Retinal pigment epithelial cell (primary cell): ENCODE measurements at places on chromosomes 1 and 21.

GRCh38 chr1:154568157-154568815, 708 bp downstream of the CHRNB2 start:
- DNase-seq: no peak

GRCh38 chr1:93997756-93998155, 88.5 kb upstream of the GCLM start:
- DNase-seq: no peak

DNA sequence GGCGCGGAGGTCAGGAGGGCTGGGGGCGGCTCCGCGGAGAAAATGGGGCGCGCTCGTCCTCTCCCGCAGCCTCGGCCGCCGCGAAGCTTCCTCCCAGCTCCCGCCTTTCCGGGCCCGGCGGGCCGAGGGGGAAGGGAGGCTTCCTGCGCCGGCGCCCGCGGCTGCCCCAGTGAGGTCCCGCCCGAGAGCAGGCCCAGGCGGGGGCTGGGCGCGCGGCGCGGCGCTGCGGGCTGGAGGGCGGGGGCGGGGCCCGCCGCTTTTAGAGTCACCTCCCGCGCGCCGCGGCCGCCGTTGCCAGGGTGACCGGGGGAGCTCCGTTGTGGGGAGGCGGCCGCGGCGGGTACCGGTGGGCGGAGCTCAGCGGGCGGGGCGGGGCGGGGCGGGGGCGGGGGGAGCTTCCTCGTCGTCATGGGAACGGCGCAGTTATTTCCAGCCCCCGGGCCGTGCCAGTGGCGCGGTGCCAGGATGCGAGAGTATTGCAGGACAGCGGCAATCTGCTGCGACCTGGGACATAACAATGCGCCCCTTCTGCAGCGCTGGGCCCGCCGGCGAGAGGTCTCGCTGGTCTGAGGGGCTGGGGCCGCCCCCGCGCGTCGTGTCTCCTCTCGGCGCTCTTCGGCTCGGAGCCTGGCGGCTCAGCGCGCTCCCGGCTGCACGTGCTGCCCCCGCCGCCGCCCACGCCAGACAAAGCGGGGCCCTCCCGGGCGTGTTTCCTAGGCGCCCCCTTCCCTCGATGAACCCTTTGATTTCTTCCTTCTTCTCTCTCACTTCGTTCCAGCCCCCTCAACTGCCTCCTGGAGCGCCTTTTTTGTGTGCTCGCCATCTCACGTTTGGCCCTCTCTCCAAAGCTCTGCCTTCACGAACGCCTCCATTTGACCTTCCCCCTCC, 16.9 kb downstream of the IER5 start:
- no peak for DNase-seq

- no peak for DNase-seq
Measured at GRCh38 chr21:45223236-45224185, 64.2 kb downstream of the POFUT2 start.
